ENCODE measurements at places on chromosomes 4 and X.

DNA sequence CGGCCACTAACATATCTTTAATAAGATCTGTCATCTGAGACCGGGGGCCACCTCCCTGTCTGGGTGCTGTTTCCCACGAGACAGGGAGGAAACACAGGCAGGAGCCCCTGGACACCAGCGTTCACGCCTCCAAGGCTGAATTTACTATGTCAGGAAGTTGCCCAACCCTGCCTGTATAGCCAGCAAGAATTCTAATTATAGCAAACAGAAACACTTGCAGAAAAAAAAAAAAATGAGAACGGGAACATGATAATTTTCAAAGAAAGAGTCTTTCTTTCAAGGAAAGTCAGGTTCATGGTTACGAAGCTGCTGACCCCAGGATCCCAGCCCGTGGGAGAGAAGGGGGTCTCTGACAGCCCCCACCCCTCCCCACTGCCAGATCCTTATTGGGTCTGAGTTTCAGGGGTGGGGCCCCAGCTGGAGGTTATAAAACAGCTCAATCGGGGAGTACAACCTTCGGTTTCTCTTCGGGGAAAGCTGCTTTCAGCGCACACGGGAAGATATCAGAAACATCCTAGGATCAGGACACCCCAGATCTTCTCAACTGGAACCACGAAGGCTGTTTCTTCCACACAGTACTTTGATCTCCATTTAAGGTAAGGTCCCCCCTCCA is at the start of gene IL3RA:
Gene IL3RA, plus strand, starts transcription at position 455 of the 613 bp plus-strand sequence. CDS start 4,981 bp downstream, outside the sequence.
- DNase-seq = peak; percentile 80

DNA sequence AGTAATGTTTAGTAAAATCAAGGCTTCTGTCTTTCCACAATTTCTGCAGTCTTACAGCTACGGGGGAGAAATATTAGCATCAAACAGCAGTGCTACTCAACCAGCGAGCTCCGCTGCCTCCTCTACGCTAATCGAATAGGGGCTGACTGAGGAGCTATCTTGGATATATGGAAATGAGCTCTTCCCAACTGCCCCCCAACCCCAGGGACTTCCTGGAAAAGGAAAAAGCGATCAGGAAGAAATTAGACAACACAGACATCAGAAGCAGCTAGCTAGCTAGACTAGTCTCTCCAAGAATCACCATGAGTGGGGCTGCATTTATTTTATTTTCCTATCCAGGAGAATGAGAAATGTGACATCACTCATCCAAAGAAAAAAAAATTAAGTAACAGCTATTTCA is 7.6 kb downstream of the NKX6-1 start:
- no peak for DNase-seq

DNA sequence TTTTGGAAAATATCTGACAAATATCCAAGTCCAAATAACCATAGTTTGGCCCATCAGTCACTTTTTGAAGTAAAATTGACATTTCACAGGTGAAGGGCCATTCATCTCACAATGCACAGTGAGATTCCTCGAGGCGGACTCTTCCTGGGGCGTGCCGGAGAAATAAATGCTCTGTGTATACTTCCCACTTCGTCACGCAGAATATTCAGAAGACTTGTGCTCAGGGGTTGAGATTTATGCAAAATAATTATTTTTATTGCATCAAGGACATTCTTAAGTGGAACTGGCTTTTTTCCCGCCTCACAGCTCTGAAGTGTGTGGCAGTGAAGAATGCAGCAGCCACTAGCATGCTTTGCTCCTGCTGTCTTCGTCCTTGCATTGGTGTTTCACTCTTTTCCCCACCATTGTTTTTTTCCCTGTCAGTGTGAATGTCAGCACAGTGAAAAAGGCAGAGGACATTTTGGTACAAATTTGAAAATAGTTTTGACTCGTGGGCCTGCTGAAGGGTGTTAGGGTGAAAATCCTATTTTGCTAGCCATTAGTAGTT is 70.6 kb downstream of the FAM193A start:
- DNase-seq = no peak

DNA sequence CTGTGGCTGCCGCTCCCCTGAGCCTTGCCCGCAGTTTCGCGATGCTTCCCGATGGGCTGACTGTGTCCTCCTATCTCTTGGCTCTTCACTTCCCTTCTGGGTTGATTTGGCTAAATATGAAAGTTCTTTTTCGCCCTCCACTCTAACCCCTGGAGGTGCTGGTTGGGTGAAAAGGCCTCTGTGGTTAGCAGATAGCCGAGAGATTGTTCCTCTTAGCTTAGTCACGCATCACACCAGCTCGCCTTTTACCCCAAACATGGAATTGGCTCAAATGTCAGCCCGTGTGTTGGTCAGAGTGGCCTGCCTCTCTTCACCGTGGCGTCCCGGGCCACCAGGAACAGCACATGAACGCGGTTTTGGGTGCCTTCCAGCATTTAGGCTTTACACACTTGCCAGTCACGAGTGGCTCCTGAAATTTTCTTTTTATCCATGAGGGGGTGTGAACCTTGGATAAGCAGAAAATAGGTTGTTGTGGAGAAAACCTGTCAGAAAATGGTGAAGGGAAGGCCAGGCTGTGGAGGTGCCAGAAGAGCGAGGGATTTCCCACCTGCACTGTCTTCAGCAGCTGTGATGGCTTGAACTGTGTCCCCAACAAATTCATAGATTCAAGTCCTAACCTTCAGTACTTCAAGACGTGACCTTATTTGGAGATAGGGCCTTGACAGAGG is 8.9 kb downstream of the CLCN4 start:
- DNase-seq = peak; percentile 5

DNA sequence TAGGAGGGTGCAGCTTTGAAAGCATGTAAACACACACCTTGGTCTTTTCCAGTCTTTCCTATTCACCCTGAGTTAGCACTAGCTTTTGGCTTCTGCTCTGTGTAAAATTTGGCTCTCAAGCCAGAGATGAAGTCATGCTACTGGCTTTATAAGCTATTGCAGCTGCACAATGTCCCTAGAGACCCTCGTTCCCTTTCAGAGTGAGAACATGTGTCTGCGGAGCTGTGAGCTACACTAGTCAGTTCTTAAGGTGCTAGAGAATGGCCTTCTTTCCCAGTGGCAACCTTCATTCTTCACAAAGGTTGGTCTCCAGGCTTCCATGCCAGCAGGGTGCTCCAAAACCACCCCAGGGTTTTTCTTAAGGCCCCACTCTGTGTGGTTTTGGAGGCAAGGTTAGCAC is 199.1 kb downstream of the SPATA18 start:
- DNase-seq = no peak

GRCh38 chr4:24794916-24795665 is at the start of gene SOD3:
TSS of gene SOD3 (plus strand) at chr4:24795573. CDS start at chr4:24799522, 3,949 bp downstream.
- DNase-seq = no peak

- no peak for DNase-seq
These were observed 56.4 kb downstream of the IRF2 start for GRCh38 chr4:184417802-184418511.

- DNase-seq = no peak
These were observed 1.1 kb upstream of the CHIC2 start for GRCh38 chr4:54065282-54066087.

DNA sequence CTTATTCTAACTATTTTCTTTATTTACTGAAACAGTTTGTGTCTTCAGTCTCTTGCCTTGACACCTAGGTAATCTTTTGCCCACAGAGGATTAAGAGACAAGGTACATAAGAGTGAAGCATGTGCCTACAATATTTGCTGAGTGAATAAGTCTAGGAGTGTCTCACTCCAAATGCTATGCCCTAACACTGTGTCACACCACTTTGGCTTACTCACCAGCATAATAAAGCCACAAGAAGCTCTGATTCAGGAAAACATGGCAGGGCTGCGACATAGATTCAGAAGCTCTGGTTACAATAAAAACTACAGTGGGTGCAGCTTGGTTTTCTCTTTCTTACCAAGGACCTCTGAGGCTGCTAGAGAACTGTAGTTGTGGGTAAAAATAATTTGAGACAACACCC is 127.1 kb downstream of the RBM46 start:
- no peak for DNase-seq

DNA sequence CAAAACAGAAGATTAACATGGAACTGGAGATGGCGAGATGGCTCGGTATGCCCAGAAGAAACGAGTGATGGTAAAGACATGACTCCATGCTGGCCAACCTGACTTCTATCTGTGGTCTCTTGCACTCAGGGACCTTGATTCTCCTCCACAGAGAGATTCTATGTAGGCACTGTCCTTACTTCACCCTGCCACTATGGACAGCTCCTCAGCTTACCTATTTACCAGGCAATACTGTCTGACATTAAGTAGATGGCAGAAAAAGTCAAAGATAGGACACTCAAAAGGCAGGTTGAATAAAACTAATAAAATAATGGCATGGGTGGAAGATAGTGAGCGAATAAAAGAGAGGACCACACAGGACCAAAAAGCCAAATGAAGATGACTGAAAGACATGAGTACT is 35.2 kb upstream of the NDNF start:
- DNase-seq = no peak

DNA sequence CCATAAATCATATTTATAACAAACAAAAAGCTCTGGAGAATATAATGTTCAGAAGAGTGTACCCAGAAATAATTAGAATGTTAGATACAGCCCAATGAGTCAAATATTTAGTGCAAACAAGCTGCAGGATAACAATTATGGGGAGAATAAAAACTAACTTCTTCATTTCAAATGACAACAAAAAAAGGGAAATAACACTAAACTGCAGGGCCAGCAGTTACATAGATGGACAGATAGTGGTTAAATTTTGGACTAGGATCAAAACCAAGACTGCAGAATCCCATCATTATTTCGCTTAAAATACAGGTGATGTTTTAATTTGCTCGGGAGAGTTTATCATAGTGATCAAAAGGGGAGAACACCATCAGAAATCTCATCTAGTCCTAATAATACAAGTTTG is 617 bp upstream of the GPR34 start:
- no peak for DNase-seq

- no peak for DNase-seq
These were observed 499.6 kb downstream of the ACTRT1 start for GRCh38 chrX:127552571-127552970.

DNA sequence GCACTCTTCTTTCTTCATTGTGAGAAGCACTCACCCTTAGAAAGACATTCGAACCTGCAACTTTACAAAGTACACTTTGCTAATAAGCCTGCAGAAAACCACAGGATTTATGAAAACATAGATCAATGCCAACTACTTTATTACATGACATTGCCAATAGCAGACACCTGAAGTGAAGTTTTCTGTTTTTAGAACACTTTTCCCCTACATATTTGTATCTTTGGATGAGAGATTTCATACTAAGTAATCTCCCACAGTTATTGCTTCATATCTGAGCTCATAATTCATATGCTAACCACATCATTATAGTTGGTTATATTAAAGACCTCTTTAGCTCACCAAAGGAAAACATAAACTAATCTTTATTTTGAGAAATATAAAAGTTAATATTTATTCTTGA is 276.5 kb upstream of the CTSO start:
- DNase-seq = no peak

DNA sequence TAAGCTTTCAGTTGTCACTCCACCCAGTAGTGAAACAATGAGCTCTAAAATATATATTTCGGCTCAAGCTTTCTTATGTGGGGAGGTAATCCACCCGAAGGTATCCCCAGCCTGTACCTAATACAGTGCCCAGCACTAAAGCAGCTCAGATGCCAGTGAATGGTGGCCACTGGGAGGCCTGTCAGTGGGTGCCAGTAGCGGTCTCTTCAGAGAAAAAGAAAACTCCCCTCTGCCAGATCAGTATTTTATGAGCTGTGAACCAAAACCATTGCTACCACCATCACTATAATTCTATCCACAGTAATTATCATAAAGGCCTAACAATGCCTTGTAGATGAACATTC is 835 bp upstream of the NFKB1 start:
- DNase-seq = no peak

- no peak for DNase-seq
These were observed 52.9 kb upstream of the PAGE5 start for GRCh38 chrX:55167124-55167803.

- DNase-seq = no peak
These were observed 821.0 kb downstream of the C4orf33 start for GRCh38 chr4:129916991-129917390.

- DNase-seq = peak; percentile 64
These were observed 144.6 kb upstream of the NOCT start for GRCh38 chr4:138870737-138871554.

- no peak for DNase-seq
These were observed 7.3 kb downstream of the PITX2 start for GRCh38 chr4:110615353-110616237.

- no peak for DNase-seq
These were observed 7.6 kb upstream of the SYTL5 start for GRCh38 chrX:37998586-37999262.

GRCh38 chr4:53744446-53745160 is 153.3 kb upstream of the LNX1 start:
- no peak for DNase-seq

GRCh38 chr4:166816890-166817289 is 417.4 kb downstream of the SPOCK3 start:
- no peak for DNase-seq

GRCh38 chr4:112726041-112726440 is 89.1 kb downstream of the LARP7 start:
- DNase-seq = no peak

GRCh38 chrX:9865804-9866472 is 79.7 kb downstream of the SHROOM2 start:
- DNase-seq = no peak

DNA sequence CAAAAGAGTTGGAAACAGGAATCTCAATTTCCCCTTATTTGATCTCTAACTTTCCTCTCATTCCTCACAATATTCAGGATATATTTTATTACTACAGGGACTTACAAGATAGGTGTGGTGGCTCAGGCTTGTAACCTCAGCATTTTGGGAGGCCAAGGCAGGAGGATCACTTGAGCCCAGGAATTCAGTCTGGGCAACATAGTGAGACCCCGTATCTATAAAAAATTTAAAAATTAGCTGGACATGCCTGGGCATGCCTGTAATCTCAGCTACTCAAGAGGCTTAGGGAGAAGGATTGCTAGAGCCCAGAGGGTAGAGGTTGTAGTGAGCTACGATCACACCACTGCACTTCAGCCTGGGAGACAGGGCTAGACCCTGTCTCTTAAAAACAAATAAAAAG is 200.4 kb downstream of the CAMK2D start:
- DNase-seq = no peak

DNA sequence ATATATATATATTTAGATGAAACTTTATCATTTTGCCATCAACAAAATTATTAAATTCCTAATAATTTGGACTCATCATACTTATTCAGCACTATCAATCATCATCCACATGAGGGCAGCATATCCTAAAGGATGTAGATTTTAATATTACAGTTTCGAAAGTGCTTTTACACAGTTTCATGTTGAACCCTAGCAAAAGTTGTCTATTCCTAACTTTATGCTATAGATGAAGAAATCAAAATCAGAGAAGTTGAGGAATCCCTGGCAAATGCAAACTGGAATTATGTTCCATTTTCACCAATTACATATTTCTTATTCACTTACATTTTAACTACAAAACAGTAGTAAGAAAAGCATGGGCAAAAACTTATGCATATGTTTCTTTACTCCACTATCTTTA is 36.6 kb upstream of the UGT2A1 start:
- peak; percentile 12 for DNase-seq

DNA sequence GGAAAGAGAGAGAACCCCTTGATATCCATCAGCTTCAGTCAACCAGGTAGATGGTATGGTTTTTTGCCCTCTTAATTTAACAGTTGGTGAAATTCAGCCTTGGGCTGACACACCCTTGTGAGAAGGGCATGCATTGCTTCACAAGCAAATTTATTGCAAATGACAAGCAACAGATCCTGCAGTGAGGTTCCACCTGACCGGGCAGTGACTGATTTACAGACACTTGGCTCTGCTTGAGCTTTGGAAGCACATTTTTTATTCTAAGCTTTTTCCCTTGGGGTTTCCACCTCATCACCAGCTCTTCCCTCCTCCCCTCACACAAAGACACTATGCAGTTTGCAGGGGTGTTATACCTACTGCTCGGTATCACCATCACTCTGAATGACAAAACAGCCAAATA is 28.3 kb upstream of the SERTM2 start:
- DNase-seq = no peak

Measured in KG1 (cell line).